ENCODE measurements at places on chromosomes 12 and 14.
A peak's percentile ranks its signal among the peaks of the same experiment; 100 is the strongest.

- no peak for DNase-seq
These were observed 2.8 kb upstream of the KRT76 start for GRCh38 chr12:52779914-52780313.

DNA sequence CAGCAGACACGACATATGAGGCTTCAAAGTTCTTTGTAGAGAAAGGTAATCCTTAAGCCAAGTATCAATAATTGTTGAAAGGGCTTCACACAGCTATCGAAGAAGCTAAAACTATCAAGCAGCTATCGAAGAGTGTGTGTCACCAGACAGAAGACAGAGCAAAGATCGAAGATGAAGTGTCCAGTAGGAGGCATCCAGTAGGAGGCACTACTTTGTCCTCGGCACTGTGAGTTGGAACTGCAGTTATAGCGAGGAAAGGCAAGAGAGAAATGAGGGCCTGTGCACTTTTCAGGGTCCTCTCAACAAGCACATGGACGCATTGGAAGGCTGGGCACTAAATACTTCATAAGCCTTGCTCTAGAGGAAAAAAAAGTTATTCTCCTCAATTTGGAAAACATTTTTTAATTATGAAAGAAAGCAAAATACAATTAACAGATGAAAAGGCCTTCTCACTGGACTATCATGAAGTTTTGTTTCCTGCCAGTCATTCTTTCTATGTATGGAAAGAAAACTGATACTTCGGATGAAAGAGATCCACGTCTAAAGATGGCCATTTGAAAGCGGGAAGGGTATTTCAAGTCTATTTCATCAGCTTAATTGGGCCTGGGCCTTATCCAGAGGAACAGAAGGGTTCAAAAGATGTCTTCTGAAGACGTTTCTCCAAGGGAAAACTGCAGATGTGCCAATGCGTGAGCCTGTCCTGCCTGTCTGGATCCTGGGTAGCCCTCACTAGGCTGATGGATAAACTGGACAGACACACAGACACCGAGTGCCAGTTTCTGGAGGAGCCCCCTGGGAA lies 174.5 kb downstream of the CALM1 start:
- no peak for DNase-seq

GRCh38 chr14:75561013-75561432 lies 17.4 kb upstream of the FLVCR2 start:
- DNase-seq: no peak

- DNase-seq: peak; percentile 24
These were observed at the start of gene SYNJ2BP for GRCh38 chr14:70416725-70417349. Gene SYNJ2BP (minus strand): TSS chr14:70417090. CDS start chr14:70416963, 127 bp downstream.

DNA sequence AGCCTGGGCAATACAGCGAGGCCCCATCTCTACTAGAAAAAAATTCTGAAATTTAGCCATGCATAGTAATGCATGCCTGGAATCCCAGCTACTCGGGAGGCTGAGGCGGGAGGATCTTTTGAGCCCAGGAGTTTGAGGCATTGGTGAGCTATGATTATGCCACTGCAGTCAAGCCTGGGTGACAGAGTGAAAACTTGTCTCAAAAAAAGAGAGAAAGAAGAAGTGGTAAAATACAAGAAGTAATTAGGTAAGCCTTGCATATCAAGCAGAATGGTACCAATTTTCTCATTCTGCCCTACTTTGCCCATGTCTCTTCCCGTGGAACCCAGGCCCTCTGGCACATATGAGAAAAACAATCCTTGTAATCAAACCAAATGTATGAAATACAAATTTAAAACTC lies 70.7 kb downstream of the SUSD6 start:
- no peak for DNase-seq

- DNase-seq: no peak
These were observed 77.7 kb downstream of the TBX5 start for GRCh38 chr12:114328292-114328691.

GRCh38 chr12:16421806-16422205 lies 74.4 kb downstream of the MGST1 start:
- no peak for DNase-seq

DNA sequence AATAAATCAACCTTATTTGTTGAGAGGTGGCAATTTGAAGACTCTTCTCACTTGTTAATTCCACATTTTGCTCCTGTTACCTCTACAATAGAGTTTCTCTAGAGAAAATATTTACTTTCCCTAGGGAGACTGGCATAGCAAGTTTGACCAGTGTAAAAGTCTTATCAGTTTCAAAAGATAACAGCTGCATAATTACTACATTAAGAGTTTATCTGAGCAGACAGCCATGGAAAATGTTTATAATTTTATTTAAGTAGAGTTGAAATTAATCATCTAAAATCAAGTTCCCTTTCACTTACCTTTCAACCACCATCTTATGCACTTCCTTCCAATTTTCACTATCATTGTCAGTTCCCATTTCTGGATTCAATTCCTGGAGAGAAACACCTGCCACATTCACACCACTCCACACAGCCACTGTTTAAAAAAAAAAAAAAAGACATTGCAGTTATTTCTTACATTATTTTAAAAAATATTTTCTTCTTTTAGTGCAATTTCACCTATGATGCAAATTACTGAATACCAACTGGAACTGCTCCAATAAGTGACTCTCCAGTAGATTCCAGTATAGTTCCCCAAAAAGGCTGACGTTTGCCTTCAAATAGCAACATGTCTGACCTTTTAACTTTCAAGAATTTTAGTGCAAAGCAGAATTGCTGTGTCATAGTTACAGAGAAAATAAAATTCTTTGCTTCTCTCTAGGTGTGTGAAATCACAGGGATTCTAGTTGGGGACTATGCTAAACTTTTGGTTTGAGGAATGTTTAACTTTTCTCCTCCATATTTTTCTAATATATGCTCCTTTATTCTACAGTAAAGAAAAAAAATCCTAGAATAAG lies 19.4 kb downstream of the LDHB start:
- DNase-seq: no peak

- no peak for DNase-seq
These were observed 68.0 kb downstream of the GPHN start for GRCh38 chr14:66575939-66576338.

DNA sequence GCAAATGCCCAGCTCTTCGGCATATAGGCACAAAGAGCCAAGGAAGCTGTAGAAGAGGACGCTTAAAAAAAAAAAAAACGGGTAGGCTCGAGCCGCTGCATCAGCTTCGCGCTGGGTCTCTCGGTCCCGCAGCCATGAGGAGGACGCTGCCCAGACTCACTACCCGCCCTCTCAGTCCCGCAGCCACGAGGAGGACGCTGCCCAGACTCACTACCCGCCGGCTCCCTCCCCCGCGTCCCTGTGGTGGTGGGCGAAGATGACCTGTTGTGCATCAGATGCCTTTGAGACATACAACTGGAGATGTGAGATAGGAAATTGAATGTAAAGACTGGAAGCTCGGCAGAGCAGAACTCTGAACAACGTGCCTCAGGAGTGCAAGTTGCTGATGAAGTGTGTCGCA lies 11.4 kb upstream of the SPSB2 start:
- DNase-seq: no peak

- no peak for DNase-seq
These were observed 172.4 kb upstream of the GRIN2B start for GRCh38 chr12:14153803-14154202.

GRCh38 chr12:33514893-33515292 lies 75.3 kb upstream of the SYT10 start:
- DNase-seq: no peak

DNA sequence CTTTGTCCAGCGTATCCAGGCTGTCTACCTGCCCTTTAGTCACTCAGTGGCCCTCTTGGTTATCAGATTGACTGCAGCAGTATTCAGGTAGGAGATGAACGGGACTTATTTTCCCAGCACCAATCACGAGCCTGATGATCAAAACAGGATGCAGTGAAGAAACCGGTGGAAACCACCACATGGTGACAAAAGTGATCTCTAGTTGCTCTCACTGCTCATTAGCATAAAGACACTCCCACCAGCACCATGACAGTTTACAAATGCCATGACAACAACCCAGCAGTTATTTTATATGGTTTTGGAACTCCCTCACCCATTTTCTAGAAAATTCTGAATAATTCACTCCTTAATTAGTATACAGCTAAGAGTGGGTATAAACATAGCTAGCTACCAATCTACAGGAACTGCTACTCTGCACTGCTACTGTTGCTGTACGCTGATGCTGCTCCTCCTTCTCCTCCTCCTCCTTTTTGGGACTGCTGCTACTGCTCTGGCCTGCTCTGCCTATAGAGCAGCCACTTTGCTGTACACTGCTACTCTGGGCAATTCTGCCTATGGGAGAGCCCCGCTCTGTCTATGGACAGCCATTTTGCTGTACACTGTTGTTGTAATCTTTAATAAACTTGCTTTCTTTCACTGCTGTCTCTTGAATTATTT lies 142.5 kb upstream of the SSTR1 start:
- peak; percentile 40 for DNase-seq

GRCh38 chr12:62435303-62436163 lies 31.1 kb upstream of the MON2 start:
- no peak for DNase-seq

DNA sequence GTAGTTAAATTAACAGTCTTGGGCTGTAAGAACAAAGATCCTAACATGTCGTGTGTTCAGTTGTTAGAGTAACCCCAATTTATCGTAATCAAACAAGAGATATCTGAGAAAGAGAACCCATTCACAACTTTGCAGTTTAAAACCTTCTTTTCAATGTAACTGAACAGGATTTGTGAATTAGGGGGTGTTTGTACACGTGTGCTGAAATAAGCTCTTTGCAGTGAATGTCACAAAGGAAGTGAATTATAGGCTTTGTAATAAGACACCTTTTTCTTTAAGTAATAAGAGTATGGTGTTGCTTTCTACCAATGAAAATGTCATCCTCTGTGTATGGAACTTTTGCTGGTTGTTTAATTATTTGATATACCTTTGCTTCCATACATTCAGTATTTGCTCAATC lies 114.0 kb downstream of the ALX1 start:
- DNase-seq: no peak

GRCh38 chr12:47178014-47178413 lies 98.3 kb upstream of the AMIGO2 start:
- DNase-seq: no peak

- no peak for DNase-seq
These were observed 1.1 kb upstream of the GNB3 start for GRCh38 chr12:6839482-6840201.

DNA sequence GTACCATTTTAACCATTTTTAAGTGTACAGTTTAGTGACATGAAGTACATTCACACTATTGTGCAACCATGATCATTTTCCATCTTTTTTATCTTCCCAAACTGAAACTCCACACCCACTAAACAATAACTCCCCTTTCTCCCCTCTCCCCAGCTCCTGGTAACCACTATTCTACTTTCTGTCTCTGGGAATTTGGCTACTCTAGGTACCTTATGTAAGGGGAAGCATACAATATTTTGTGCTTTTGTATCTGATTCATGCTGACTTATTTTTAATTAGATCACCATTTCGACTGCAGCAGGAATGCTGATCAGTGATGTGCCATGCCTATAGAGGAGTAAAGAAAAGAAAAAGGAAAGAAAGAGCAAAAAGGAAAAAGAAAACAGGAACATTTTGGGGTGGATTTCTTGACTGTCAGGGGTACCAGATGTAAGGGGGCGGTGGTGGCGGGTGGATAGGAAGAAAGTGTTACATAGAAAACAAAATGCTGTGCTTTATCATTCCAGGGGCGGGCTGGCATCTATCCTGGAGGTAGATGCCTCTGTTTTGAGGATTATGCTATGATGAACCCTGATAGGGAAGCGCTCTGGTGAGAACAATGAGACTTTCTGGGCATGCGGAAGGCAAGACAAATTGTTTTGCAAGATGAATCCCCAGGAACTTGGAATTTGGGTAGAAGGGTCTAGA lies 45.2 kb upstream of the CTDSP2 start:
- DNase-seq: no peak

GRCh38 chr14:51776102-51776894 lies 84.1 kb upstream of the GNG2 start:
- DNase-seq: no peak

GRCh38 chr12:22229652-22230279 lies 104.7 kb downstream of the ST8SIA1 start:
- DNase-seq: no peak

- no peak for DNase-seq
These were observed 151.5 kb downstream of the TTC8 start for GRCh38 chr14:88975926-88976325.

GRCh38 chr12:56836800-56837663 lies 73.9 kb downstream of the HSD17B6 start:
- peak; percentile 3 for DNase-seq

- DNase-seq: no peak
These were observed 48.6 kb downstream of the VEZT start for GRCh38 chr12:95266254-95266653.

GRCh38 chr12:51421266-51421884 lies 3.3 kb upstream of the SLC4A8 start:
- DNase-seq: no peak

GRCh38 chr12:79692860-79693577 lies 2.3 kb upstream of the PAWR start:
- no peak for DNase-seq

- no peak for DNase-seq
These were observed 344.0 kb downstream of the PDZRN4 start for GRCh38 chr12:41532072-41532471.

GRCh38 chr14:78345131-78345744 lies 175.1 kb downstream of the NRXN3 start:
- no peak for DNase-seq

GRCh38 chr14:91284146-91284790 lies 39.8 kb upstream of the GPR68 start:
- DNase-seq: no peak

GRCh38 chr12:102995372-102995771 lies 37.9 kb downstream of the ASCL1 start:
- no peak for DNase-seq

GRCh38 chr14:103028161-103028767 lies 29.1 kb downstream of the CDC42BPB start:
- no peak for DNase-seq

DNA sequence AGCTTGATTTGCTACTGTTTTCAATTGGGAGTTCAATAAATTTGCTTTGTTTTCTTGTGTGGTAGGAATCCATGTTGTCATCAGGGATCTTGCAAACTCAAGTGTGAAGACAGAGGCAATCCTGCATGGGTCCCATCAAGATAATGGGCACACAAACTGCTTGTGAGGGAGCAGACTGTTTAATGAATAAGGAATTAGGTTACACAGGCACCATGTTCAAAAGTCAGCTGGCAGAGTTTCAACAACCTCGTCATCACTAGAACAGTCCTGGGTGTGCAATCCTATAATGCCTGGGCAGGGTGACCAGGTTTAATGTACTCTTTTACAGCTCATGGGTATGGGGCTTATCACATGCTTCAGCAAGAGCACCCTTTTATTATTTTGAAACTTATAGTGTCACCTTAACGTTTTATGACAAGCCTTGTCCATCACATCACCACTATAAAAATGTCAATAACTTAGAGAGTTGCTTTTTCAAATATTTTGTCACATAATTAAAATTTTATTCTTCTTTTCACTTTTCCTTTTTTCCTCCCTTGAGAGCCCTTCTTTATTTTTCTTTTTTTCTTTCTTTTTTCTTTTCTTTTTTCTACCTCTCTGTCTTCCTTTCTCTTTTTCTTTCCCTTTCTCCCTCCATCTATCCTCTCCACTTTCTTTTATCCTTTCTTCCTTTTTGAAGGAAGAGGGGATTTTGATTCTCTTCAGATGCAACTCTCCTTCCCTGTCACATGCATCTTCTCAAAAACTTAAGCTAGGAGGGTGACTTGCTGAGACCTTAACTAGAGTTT lies 252.2 kb upstream of the ATP2B1 start:
- no peak for DNase-seq

Measured in stimulated activated CD4-positive, alpha-beta T cell treated with anti-CD3 and anti-CD28 coated beads, TNF-alpha, amount 100 ng/mL, for 1 hour (primary cell).